ENCODE measurements at places on chromosomes 7 and 10.
A peak's percentile ranks its signal among the peaks of the same experiment; 100 is the strongest.

DNA sequence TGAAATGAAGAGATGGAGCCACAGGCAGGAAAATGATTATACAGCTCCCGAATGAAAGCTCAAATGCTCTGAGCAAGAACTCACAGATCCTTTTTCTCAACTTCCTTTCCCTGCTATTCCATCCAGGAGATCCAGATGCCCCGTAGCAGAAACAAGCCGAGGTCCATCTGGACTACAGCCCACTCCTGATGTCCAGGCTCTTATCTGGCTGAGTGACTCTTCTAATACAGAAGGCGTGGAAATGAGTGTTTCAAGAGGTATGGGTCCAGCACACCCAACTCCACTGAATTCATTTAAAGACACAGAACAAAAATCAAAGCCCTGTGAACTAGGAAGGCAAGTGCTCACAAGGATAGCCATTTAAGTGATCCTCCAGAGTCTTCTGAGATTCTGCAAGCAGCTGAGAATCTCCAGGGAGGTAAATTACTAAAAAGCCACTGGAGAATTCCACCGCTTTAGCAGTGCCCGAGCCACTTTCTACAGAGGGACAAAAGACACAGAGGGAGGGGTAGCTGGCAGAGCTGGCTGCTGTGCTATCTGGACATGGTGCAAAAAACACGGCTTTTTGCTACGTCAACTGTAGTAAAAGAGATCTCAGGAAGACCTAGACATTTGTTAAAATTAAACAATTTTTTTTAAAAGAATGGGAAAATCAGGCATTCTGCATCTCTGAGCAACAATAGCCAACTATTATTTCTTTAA lies 24.5 kb downstream of the FAM171A1 start:
- DNase-seq, result no peak

DNA sequence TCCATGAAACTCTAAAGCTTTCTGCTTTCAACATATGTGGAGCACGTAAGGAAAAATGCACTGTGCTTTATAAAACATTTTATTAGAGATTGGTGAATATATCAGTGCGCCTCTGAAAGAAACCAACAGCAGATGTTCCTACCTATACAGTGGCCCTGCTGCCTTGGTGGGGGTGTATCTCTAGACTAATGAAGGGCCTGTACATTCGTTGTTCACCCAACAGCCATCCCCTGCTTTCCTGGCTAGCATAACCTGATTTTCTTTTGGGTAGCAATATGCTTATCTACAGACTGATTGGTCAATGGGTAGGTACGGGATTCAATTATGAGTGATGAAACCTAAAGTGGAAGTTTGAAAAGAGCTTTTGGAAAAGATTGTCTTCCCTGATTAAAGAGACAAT lies 119.7 kb upstream of the FAM133B start:
- DNase-seq, result no peak

GRCh38 chr7:38592737-38593288 lies 38.4 kb downstream of the AMPH start:
- DNase-seq, result no peak

DNA sequence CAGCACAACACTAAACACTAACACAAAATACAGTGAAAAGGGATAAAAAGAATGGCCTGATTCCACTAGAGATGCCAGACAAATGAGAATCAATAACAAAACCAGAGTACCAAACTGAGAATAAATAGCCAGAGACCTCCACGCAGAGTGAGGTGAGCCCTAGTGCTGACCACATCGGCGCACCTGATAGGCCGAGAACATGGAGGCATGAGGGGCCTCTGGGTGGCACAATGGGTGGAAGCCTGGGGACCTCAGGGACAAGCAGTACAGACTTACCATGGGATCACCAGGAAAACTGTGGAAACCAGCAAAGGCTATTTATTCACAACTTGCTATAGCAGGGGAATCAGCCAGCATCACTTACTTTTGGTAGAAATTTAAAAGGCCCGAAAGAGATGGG lies 1.8 kb upstream of the CSGALNACT2 start:
- DNase-seq, result no peak

GRCh38 chr7:95545007-95545615 lies 51.2 kb downstream of the PDK4 start:
- no peak for DNase-seq

- no peak for DNase-seq
Measured at GRCh38 chr10:15658069-15658702, 61.5 kb downstream of the ITGA8 start.

- no peak for DNase-seq
Measured at GRCh38 chr10:70843333-70843732, 27.6 kb downstream of the SGPL1 start.

DNA sequence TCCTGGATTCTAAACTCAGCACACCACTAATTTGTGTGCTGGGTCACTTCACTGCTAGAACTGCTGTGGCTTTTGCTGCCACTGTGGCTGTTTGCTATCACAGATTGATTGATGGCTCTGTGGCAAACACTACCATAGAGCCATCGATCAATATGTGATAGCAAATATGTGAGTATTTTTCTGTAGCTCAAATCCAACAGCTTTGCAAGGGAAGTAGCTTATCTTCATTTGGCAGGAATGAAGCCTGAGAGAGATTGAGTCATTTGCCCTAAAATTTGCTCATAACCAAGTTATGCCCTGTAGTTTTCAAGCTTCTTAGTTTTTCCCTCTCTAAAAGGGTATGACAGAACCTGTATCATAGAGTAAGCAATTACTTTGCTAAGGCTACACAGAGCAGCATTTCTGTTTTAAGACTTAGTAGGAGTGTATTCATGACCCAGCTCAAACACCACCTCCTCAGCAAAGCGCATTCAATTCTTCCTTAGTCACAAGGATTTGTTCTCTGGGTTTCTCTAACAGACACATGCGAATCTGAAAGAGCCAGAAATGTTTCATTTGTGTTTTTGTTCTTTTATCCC lies 43.1 kb downstream of the MINPP1 start:
- no peak for DNase-seq

- no peak for DNase-seq
Measured at GRCh38 chr7:66626331-66626934, 2.2 kb upstream of the KCTD7 start.

DNA sequence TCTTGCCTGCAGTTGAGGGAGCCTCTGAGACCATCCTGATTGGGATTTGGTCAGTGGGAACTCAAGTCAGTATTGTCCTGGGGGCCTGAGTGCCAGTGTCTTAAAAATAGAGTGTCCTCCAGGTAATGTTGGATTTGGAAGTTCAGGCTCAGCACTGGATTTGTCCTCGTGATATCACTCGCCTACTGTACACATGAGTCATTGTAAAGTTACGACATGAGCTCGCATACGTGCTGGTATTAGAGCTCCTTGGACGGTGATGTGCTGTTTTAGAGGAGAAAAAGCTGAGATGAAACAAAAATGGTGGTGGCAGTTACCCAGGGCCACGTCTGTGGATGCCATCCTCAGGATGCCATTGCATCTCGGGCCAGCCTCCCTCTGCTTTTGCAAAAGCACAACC lies 78.2 kb downstream of the MGMT start:
- no peak for DNase-seq

DNA sequence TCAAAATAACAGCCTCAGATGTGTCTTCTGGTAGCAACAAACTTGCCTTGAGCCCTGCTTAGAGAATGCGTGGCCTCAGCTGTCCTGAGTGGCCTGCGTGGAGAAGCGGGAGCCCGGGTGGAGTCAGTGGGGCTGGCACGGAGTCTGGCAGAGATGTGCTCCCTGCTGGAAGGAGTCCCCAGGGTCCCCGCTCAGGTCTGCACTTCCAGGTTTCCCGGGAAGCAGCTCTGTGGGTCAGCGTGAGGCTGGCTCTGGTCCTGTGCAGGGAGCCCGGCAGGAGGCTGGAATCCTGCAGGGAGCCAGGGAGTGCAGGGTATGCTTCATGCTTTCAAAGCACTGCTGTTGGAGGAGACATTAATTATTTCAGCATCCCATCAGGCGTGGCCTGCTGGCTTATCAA lies 10.1 kb downstream of the CPSF4 start:
- no peak for DNase-seq

- peak; percentile 4 for DNase-seq
Measured at GRCh38 chr10:36888925-36889573, 236.3 kb upstream of the ANKRD30A start.

- DNase-seq, result no peak
Measured at GRCh38 chr7:42082144-42082543, 154.9 kb downstream of the GLI3 start.

DNA sequence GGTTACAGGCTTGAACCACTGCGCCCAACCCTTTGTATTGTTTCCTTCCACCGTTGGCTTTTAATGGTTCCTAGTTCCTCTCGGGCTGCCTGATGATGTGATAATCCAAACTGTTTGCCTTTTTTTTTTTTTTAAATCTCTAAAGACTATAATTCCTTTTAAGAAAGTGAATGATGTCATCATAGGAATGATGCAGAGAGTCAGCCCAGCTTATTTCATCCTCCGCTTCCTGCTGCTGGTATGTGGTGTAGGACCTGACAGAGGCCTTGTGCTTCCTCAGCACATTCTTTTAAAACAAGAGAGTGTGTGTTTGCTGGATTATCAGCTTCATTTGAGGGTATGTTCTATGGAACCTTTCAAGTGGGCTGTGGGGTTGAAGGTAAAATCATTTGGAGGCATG lies 241.4 kb downstream of the LRMDA start:
- no peak for DNase-seq

DNA sequence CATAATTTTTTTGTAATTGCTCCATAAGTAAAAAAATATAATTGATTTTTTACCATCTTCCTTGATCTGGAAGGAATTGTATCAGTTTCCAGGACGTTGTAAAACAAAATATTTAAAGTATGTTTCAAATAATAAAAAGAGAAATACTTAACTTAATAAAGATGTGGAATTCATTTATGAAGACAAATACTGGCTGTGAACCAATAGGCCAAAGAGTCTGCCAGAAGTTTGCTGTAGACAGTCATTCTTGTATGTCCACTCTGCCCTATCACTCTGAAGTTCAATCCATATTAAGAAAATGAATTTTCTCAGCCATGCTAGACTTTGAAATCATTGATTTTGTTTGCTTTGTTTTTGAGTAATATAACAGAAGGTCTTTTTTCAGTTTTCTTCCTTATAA lies 256.4 kb downstream of the TRIL start:
- no peak for DNase-seq

- no peak for DNase-seq
Measured at GRCh38 chr7:712381-713138, 13.9 kb upstream of the DNAAF5 start.

DNA sequence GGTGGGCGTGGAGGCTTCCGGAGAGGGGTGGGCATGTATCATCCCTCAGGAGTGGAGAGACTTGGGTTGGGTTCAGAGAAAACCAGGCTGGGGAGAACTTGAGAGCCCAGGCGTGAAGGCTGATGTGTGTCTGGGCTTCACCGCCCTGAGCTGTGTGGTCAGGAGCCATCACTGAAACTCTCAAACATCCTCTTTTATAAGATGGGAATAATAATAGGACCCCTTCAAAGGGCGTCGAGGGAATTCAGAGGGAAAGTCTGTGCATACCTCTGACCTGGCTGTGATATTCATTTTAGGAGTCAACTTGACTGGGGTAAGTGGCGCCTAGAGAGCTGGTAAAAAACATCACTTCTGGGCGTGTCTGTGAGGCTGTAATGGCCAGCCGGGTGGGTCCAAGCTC lies 21.1 kb upstream of the PSMG3 start:
- no peak for DNase-seq

GRCh38 chr7:158266817-158267741 lies 320.5 kb downstream of the PTPRN2 start:
- no peak for DNase-seq

DNA sequence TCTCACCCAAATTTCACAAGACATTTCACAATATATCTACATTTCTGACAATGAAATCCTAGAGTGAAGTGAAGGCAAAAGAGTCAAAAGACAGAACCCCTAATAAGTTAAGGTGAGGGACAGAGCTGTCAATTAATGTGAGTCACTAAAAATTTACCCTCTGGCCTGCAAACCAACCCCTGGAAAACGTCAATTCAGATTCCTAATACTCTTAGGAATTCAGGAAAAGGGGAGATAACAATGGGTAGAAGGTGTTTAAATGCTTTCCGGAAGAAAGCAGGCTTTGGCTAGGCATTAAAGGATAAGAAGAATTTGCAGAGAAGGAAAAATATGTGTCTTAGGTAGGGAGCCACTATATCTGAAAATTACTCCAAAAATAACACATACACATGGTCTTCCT lies 299.6 kb downstream of the INHBA start:
- DNase-seq, result no peak

DNA sequence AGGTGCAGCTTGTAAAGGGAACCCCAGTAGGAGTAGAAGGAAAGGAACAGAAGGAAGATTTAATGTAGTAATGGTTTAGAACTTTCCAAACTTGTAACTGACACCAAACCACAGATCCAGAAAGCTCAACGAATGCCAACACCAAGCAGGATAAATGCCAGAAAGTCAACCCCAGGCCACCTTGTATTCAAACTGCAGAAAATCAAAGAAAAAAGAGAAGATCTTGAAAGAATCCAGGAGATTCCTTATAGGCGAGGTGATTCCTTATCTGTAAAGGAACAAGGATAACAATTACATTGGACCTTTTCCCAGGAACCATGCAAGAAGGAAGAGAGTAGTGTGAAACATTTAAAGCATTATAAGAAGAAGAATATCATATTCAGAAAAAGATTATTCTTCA lies 93.6 kb downstream of the NKX6-2 start:
- no peak for DNase-seq

DNA sequence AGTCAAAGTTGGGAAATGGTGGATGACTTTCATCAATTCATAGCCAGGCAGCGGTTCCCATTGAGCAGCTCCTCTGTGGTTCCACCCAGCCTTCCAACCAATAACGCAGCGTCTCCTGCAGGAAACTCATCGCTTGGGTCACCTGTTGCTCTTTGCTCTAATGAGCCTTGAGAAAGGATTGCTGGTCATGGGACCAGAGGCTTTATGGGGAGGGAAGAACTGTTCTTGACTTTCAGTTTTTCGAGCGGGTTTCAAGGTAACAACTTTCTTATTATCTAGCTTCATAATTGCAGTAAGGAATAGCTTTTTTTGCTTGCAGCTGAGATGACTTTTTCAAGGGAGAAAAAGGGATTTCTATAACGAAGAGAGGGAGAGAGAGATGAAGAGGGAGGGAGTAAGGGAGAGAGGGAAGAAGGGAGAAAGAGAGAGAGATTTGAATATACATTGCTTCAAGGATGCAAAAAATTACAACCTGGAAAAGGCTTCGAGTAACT lies 405 bp upstream of the ENTPD1 start:
- DNase-seq, result no peak

DNA sequence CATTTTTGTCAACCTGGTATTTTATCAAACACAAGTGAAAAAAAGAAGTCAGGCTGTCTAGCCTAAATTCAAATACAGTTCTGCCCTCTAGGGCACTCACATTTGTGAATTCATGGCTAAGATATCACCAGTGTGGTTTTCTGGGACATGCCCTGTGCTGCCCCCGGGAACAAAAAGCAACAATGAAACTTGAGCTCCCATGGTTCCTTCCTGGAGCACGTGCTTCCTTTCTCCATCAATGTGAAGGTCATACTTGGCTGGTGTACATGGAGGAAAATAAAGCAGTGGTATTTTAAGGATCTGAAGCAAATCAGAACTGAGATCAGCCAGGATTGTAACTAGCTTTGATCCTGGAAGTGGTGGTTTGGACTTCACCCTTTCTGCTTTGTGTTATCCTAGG lies 128.9 kb upstream of the FRMD4A start:
- DNase-seq, result no peak
